ENCODE measurements at places on chromosomes 4 and X.

DNA sequence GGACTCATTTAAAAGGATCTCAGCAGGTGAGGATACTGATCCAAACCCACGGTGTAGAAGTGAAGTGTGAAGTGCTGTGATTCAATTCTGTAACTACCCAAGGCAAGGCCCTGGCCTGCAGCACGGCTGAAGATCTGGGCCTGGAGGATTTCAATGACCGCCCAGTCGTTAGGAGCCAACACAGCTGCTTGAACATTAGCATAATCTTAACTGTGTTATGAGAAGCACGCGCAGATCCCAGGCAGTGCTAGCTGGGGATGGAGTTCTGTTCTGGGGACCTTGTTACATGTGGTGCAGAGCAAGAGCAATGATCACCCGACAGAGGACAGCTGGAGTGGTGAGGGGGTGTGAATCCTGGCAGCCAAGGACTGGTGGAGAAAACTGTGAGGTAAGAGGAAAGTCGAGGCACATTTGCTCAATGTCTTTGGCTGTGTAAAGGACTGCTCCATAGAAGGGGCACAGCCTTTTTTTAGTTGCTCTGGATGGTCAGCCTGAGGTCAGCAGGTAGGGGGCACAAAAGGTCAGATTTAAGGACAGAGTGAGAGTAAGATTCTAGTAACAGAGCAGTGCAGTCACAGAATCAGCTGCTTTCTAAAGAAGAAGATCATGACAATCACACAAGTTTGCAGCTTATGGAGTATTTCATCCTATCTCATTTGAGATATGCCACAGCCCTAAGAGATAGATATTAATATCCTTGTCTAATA, 181.8 kb downstream of the DCLK2 start:
- DNase-seq, result no peak

DNA sequence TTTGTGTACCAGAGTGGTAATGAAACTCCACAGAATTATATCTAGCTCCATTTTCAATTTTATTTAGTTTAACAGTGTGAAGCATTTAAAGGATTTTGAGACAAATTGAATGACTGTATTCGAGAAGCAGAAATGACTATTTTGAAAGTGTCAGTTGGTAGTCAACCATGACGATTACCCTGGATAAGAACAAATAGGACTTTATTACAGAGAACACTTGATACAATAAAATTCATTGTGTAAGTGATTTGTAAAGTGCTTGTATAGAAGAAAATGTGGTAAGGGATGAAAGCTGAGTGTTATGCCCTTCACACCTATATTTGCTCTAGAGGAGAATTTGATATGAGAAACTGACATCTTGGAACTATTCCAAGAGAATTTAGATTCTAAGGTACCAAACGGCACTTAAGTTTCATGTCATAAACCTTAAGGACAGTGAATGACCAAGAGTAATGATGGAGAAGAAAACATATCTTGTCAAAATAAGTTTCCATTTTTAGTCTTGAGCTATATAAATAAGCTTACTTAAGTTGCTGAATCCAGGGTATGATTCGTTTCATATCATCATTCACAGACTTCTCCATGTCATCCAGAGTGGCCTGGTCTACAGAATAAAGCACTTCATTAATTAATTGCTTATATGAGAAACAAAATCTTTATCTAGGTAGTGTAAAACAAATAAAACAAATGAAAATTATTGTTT, 34.6 kb downstream of the MED14 start:
- DNase-seq, result no peak

DNA sequence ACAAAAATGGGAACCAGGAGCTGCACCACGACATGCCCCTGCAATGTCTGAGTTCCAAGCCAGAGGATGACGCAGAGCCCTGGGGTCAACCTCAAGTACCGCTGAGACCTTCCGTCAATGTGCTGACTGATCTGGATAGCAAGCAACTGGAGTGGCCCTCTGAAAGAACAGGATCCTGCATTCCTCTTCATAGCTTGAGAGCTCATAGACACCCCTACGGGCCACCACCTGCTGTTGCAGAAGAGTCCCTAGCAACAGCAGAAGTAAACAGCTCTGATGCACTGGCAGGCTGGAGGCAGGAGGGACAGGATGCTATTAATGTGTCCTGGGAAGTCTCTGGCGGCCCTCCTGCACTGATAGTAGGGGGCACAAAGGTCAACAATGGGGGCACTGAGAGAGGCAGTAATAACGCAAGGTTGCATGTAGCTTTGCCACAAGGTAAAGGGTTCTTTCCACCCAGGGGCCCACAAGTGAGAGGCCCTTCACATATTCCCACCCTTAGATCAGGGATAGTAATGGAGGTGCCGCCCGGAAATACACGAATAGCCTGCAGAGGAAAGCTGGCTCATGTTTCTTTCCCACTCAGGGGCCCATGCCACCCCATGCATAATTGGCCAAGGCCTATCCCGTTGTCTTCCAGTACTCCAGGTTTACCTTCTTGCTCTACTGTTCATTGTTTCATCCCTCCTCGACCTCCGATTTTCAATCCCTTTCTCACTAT, 1.3 kb downstream of the PRR32 start:
- no peak for DNase-seq

DNA sequence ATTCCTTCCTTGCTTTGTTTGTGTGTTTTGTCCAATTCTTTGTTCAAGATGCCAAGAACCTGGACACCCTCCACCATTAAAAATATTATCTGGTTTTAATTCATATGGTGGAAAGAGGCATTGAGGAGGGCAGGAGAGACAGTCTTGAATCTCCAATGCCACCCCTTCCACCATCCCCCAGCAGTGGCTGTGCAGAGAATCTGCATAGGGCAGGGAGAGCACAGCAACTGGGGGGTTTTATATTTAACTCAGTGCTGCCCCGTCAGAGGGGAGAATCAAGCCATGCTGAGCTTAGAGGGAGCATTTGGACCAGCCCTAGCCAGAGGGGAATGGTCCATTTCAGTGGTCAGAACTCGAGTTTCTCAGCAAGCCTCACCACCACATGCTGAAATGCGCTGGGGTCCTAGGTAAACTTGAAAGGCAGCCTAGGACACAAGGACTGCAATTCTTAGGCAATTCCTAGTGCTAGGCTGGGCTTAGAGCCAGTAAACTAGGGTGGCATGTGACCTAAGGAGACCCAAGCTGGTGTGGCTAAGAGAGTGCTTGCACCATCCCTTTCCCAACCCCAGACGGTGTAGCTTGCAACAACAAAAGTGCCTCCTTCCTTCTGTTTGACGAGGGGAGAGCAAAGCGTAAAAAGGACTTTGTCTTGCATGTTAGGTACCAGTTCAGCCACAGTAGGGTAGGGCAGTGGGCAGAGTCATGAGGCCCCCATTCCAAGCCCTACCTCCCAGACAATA, 34.2 kb downstream of the CCDC158 start:
- DNase-seq, result no peak

- DNase-seq, result no peak
Observed at GRCh38 chrX:67787196-67787595, 243.4 kb downstream of the AR start.

DNA sequence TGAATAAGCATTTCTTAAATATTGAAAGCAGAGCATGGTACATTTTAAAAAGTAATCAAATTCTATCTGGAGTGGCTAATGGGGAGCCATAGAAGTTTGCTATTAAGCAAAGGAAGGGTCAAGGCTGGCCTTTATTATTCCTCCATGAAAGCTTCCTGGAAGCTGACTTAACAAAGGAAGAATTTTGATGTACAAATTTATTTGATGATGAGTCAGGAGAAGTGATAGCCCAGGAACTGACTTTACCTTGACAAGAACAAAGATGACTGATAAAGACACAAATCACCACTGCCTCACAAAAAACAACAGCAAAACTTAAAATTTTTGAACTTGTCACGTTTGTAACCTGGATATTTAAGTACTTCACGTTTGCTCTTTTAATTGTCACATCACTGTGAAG, 872.1 kb downstream of the PCDH7 start:
- no peak for DNase-seq

- DNase-seq, result no peak
Observed at GRCh38 chrX:109774706-109775105, 41.6 kb upstream of the ACSL4 start.

- DNase-seq, result no peak
Observed at GRCh38 chrX:151779258-151779657, 44.7 kb downstream of the CNGA2 start.

GRCh38 chr4:135244056-135244455, 1042.5 kb upstream of the PABPC4L start:
- DNase-seq, result no peak

DNA sequence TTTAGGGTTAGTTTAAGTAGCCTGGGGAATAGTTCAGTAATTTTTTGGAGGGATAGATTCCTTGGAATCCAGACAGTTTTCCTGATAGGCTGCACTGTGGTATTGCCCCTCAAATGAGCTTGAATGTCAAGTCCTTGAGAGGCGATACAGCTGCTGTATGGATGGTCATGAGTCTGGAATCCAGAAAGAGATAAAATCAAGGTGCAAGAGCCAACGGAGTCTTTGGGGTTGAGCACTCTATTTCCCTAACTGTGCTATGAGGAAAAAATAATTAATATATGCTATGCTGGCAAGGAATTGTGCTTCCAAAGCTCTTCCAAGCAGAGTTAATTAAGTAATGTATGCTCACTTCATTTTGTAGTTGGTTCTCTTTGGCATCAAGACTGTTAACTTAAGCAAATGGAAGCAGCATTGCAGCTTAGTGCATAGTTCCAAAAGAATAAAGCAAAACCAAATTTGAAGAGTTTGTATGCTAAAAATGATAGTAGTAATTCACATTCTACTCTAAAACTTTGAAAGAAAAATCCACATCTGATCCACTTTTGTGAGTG, 48.8 kb downstream of the LIMCH1 start:
- DNase-seq, result no peak

DNA sequence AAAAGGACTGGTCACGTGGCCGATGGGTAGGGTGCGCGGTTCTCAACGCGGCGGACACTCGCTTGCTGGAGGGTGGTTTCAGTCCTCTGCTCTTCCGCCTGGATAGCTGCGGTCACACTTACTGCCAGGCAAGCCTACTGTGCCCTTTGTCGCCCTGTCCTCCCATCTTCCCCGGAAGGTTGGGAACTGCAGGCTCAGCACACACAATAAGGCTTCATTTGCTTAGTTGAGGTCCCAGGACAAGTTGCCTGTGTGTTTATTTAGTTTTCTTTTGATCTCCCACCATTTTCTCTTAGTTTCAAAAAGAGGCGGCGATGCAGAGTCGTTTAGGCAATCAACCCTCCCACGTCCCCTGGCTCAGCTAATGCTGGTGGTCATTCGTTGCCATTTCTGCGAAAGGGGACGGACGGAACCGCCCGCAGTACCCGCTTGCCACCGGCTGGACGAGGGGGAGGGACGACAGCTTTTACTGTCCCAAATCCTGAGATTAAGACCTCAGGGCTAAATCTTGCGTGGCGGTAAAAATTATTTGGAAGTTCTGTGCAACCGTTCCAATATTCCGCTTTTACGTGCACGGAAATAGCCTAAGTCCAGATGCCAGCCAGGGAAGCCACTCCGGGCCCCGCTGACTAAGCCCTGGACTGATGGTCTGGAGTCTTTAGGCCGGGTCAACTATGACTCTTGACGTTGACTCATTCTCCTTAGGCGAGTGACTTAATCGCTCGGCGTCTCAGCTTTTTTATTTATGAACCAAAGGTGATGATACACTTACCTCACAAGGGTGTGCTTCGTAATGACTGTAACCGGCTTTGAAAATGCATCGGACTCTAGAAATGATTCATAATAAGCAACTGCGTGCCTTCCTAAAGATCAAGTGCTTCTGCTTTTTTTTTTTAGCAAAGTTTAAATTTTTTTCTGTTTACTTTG, 671 bp upstream of the EIF4E start:
- peak; percentile 64 for DNase-seq

GRCh38 chrX:143466130-143466529, 51.1 kb downstream of the SPANXN3 start:
- DNase-seq, result no peak

- no peak for DNase-seq
Observed at GRCh38 chrX:100596601-100597000, 11.9 kb downstream of the TNMD start.

DNA sequence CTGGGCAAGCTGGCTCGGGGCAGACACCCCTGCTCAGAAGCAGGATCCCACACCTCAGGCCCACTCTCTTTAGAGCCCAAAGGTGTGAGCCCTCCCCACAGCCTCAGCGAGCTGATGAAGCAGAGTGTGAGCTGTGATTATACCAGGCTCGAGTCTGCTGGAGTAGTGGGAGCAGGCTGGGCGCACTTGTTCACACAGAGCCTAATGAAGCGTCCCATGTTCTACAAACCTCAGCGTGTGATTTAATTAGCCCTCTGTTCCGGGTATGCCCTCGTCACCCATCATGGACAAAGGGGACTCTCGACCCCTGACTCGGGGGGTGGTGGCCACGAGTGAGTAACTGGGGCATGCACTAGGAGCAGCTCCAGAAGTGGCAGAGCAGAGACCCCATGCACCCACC, 62.3 kb downstream of the PPP2R2C start:
- DNase-seq, result no peak

DNA sequence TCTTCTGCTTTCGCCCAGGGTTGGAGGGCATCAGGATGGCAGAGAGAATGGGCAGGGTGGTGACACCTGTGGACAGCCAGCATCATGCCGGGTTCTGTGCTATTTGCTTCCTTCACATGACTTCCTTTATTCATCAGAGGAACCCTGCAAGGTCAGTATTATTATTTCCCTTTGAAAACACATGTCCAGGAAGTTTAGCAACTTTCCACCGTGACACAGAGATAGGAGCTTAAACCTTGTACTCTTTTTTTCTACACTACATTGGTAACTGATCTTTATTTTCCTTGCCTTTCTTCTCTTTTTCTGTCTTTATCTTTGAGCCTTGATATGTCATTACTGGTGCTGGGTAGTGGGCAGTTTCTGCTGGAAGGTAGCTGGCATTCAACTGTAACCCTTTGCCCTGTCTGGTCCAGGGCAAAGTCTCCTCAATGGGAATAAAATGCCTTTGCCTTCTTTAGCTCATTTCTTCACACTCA, 5.0 kb upstream of the MGST2 start:
- no peak for DNase-seq

GRCh38 chrX:136431625-136432024, 56.1 kb upstream of the BRS3 start:
- no peak for DNase-seq

- DNase-seq, result no peak
Observed at GRCh38 chr4:83266689-83267088, 17.9 kb downstream of the COQ2 start.

DNA sequence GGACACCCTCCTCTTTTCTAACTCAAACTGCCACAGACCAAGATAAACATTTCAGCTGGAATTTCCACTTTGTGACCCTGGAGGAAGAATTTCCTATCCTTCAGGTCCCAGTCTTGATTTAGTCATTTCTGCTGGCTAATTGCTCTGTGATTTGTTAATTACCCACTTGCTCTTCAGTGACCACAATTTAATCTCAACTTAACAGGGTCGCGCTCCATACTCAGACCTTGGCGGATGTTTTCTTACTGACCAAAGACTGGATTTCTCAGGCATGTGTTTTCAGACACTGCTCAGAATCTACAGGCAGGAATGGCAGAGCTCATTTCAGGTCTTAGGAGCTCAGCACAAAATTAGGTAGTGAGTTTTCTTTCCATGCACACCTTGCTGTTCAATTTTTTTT, 188.9 kb downstream of the ASMT start:
- DNase-seq, result no peak

- DNase-seq, result no peak
Observed at GRCh38 chr4:6776920-6777635, 5.4 kb upstream of the KIAA0232 start.

All from C1 segment of cervical spinal cord (tissue), 14 donors.